Hematopoietic multipotent progenitor cell treated with erythropoietin and hydrocortisone succinate and interleukin-3 and kit ligand, for 4 days (in vitro differentiated cells): ENCODE measurements at places on chromosomes 4 and X.

DNA sequence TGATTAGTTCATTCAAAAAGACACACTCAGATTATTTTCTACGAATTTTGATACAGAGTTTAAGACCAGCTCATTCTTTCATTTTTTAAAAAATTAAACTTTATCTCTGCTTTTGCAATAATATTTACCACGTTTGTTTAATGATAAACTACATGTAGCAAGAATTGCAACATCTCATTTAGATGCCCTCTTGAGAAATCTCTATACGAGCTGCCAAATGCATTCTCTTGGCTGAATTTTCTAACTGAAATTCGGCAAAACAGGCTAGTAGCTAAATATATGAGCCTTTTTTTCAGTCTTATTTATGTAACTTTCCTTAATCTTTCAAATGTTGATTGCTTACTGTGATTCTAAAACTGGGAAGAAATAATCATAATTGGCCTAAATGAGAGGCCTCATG, 2.1 kb upstream of the GC start:
- no peak for DNase-seq

DNA sequence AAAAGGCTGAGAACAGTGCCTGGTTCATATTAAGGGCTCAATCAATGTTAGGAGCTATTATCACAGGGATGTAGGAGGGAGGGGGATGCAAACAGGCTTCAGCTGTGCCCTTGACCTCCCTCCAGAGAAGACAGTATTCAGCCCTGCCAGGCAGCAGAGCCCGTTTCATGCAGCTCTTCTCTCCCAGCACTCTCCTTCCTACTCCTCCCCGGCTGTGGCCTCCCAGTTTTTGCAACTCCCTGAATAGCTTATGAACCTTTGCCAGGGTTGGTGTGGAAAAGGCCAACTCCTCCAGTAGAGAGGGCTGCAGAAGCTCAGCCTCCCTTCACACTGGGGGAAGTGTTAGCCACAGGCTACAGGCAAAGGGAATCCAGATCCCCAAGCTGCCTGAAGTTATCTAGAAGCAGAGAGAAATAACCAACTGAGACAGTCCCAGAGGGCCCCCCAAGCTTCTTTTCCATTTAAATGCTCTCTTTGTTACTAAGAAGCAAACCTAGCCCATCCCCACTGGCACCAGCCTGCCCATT, 31.7 kb upstream of the APLN start:
- DNase-seq: no peak

GRCh38 chr4:2489841-2490552, 21.1 kb downstream of the RNF4 start:
- no peak for DNase-seq

- no peak for DNase-seq
Observed at GRCh38 chr4:148344352-148344751, 97.9 kb downstream of the NR3C2 start.

- no peak for DNase-seq
Observed at GRCh38 chr4:99645036-99645435, 12.6 kb downstream of the C4orf54 start.

DNA sequence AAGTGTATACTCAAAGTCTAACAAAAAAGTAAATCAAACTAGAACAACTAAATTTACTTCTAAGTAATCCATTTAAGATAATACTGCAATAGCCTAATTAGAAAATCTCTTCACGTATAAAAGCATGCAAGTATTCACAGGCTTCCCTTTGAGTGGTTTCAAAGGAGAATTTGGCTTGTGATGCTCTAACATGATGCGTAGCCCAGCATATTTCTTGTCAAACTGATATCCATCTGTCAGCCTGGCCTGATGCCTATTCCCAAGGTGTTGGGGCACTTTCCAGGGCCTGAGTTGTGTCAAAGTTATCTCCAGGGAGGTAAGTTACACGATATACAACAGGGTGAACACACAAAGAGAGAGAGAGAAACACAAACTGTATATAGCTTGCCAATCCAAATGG, 287.0 kb upstream of the MAGEB18 start:
- DNase-seq: no peak

- no peak for DNase-seq
Observed at GRCh38 chr4:138832563-138832962, 183.0 kb upstream of the NOCT start.

- DNase-seq: no peak
Observed at GRCh38 chrX:10086676-10087075, 70.1 kb upstream of the CLCN4 start.

GRCh38 chr4:127182687-127183086, 450.1 kb upstream of the INTU start:
- no peak for DNase-seq

- DNase-seq: no peak
Observed at GRCh38 chr4:181254771-181255170, 988.4 kb upstream of the TENM3 start.

- no peak for DNase-seq
Observed at GRCh38 chr4:123259676-123260646, 136.6 kb upstream of the SPRY1 start.

- DNase-seq: no peak
Observed at GRCh38 chr4:10441512-10441911, 15.7 kb downstream of the ZNF518B start.

DNA sequence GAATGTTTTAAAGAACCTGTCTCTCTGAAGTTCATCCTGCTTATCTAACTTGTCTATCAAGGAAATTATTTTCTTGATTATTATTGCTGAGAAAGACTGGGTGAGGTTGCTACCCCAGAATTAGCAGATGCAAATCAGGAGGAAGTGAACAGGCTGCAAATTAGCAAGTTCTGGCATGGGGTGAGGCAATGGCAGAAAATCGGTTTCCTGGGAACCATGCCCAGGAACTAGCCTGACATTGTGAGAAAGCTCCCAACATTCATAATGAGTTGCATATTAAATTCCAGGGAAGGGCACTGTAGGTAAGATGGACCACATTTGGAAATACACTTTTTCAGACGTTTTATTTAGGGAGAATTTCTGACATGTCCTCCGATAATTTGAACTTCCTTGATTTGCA, 11.6 kb downstream of the ARSF start:
- no peak for DNase-seq

DNA sequence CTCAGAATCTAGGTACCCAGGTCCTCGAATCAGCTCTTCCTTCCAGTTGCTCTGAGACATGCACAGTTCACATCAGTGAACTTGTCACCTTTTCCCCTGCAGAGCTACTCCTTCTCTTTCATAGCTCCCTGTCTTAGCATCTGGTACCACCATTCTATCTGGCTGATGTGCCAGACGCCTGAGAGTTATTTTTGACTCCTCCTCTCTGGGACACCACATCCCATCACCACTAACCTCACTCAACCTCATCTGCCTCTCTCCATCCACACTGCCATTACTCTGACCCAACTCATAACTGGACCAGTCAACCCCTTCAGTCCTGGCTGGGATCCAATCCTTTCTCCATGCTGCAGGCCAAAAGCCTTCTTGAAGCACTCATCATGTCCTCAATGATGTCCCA, 44.5 kb downstream of the SLC2A9 start:
- DNase-seq: no peak
